Pancreas (tissue), 10 donors: ENCODE measurements at places on chromosomes 13 and 19. TPM values are rescaled to one million over a fixed set of nuclear protein-coding genes. Genes with fewer than 3 reads are reported as not detected.

- DNase-seq = no peak
Measured at GRCh38 chr19:47172666-47173455, 42.2 kb downstream of the SAE1 start.

The KLF12 gene
- total RNA-seq = 1.3 TPM

- peak; percentile 60 for DNase-seq
Measured at GRCh38 chr19:944663-945241, 18.9 kb downstream of the ARID3A start.

- no peak for DNase-seq
Measured at GRCh38 chr13:111265006-111265700, 55.3 kb upstream of the TEX29 start.

- DNase-seq = no peak
Measured at GRCh38 chr13:20387441-20387971, 138.2 kb downstream of the CRYL1 start.

DNA sequence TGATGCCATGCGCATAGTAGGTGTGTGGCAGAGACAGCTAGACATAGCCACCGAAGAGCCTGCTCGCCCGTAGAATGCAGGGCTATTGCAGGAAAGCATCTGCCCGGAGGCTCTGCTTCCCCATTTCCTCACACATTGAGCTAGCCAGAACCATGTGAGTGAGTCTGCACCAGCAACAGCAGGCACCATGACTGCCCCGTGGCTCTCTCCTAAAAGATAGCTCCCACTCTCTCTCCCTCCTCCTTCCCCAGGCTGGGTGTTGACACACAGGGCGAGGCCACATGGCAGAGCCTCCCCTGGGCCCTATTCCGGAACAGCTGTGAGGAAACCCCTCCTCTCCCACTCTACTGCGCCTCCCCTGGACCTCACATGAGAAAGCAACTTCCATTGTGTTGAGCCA, 52.3 kb upstream of the ATP12A start:
- DNase-seq = no peak

DNA sequence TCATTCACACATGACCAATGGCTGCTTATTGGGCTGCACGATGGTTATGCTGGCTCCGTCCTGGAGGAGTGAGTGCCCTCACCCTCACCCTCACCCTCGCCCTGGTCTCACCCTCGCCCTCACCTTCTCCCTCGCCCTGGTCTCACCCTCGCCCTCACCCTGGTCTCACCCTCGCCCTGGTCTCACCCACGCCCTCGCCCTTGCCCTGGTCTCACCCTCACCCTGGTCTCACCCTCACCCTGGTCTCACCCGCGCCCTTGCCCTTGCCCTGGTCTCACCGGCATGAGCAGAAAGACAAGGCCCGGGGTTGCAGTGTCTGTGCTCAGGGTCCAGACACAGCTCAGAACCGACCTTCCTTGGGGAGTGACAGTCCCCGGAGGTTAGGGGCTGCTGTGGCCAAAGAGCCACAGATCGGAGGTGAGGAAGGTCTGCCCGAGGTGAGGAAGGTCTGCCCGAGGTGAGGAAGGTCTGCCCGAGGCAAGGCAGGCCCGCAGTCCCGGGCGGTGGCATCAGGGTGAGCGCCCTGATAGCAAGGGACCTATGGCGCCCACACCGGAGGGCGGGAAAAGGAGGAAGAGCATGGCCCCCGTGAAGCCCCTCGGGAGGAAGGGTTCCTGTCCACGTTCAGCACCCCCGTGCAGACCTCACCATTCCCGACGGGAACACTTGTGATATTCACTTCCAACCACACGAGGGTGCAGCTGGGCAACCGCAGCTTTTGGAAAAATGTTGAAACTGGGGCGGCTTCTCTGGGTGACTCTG, 65.6 kb downstream of the MCF2L start:
- DNase-seq = peak; percentile 17

The CARM1 gene
- total RNA-seq = 16.5 TPM
